Ammon's horn (tissue), 1 donor: ENCODE measurements at places on chromosomes 12 and 14.
A peak's percentile ranks its signal among the peaks of the same experiment; 100 is the strongest.

DNA sequence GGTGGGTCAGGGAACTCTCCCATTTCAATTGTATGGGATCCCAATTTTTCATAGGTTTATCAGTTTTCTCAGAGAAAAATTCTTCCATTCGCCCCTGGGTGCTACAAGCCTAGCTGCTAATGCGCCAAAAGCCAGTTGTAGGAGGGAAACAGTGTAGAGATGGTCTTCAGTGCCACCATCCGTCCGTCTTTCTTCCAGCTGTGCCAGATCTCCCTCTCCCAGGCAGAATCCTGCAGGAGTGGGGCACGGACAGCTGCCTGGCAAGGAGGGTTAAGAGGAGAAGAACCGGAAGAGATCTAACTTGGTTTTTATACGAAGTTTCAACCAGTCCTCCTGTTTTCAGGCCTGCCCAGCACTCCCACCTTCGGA lies 38.9 kb upstream of the FUT8 start:
- peak; percentile 85 for DNase-seq

DNA sequence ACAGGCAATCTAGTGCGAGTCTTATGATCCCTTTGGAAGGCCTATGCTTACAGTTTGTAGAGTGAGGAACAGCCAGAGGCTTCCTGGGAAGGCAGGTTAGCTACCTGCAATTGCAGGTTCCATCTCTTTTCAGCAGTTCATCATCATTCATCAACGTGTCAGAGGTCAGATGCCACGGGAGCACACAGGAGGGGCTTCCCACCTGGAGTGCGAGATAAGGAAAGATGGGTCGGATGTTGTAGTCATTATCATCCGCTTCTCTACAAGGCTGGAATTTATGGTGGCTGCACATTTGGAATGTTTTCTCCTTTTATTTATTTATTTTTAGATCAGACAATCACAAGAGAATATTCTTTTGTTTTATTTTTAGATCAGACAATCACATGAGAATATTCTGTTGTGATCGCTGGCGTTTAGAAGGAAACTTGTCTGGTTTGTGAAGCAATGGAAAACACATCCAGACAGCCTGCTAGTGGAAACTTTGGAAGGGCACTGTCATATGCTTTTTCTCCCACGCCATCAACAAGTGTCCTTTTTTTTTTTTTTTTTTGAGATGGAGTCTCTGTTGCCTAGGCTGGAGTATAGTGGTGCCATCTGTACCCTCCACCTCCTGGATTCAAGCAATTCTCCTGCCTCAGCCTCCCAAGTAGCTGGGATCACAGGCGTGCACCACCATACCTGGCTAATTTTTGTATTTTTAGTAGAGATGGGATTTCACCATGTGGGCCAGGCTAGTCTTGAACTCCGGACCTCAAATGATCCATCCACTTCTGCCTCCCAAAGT lies 1.9 kb upstream of the BICD1 start:
- no peak for DNase-seq

GRCh38 chr14:37597538-37597913 lies 2.1 kb downstream of the TTC6 start:
- no peak for DNase-seq

- DNase-seq, result no peak
Measured at GRCh38 chr14:38522724-38523123, 266.8 kb upstream of the CLEC14A start.

- no peak for DNase-seq
Measured at GRCh38 chr12:52120951-52121823, 41.7 kb downstream of the SMIM41 start.

DNA sequence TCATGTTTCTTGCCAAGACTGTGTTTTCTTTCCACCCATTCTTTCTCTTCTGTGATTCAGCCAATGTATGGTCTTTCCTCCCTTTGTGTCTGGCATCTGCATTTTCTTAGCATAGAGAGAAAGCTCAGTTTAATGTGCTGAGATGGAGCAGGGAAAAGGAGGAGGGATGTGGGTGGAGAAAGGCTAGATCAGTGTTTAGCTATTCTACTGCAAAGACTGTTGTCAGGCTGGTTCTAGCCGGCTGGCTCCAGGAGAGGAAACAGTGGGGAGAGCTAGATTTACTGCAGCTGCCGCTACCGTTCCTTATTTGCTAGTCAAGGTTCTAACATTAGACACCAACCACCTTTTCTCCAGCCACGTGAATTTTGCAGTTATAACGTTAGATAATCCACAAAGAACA lies 5.2 kb upstream of the RIMKLB start:
- peak; percentile 80 for DNase-seq

DNA sequence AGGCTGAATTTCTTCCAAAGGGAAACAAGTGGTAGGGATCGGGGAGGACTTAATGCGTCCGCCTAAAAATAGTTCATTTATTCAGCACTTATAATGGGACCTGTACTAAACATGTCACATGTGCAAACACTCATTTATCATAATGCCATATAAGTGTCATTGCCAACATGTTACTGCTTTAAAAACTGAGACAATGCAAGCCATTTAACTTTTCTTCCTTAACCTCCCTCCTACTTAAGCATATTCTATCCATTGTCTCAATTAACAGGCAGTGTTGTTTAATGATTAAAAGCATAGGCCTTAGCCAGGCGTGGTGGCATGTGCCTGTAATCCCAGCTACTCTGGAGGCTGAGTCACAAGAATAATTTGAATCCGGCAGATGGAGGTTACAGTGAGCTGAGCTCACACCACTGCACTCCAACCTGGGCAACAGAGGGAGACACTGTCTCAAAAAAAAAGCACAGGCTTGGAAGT lies 13.5 kb upstream of the SCFD1 start:
- no peak for DNase-seq

DNA sequence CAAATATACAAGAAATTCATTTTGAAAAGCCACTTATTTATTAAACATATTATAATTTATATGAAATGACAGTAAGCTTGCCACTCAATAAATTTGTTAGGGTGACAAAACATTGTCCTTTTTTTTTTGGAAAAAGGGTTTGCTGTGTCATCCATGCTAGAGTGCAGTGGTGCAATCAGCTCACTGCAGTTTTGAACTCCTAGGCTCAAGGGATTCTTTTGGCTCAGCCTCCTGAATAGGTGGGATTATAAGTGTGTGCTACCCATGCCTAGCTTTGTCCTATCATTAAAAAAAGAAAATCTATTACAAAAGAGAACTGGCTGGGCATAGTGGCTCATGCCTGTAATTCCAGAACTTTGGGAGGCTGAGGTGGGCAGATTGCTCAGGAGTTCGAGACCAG lies 66.8 kb downstream of the FGD6 start:
- no peak for DNase-seq

DNA sequence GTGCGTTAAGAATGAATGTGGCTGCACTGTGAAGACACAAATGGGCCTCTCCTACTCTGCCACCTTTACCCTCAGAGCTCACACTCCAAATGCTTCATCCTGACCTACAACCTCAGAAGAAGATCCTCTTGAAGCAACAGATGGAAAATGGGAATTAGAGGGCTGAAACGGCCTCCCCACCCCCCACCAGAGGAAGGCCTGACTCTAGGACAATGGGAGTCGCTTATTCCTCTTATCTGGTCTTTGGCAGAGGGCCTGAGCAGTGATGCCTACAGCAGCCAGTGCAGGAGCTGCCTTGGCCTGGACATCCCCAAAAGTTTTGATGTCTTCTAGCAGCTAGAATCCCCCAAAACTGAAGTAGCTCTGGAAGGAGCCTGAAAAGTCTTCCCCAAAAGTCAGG lies 29.2 kb downstream of the BTBD7 start:
- DNase-seq, result peak; percentile 54

DNA sequence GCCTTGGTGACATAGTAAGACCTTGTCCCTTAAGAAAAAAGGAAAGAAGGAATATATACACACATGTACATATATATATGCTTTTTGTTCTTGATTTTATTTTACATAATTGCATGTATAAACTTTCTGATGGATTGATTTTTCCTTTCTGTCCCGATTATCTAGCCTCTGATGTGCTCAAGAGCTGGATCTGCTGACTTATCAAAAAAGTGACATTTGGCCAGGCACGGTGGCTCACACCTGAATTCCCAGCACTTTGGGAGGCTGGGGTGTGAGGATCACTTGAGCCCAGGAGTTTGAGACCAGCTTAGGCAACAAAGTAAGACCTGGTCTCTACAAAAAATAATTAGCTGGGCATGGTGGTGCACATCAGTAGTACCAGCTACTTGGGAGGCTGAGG lies 12.0 kb downstream of the SNRNP35 start:
- no peak for DNase-seq

GRCh38 chr12:123027726-123028445 lies 47.4 kb downstream of the ARL6IP4 start:
- no peak for DNase-seq

DNA sequence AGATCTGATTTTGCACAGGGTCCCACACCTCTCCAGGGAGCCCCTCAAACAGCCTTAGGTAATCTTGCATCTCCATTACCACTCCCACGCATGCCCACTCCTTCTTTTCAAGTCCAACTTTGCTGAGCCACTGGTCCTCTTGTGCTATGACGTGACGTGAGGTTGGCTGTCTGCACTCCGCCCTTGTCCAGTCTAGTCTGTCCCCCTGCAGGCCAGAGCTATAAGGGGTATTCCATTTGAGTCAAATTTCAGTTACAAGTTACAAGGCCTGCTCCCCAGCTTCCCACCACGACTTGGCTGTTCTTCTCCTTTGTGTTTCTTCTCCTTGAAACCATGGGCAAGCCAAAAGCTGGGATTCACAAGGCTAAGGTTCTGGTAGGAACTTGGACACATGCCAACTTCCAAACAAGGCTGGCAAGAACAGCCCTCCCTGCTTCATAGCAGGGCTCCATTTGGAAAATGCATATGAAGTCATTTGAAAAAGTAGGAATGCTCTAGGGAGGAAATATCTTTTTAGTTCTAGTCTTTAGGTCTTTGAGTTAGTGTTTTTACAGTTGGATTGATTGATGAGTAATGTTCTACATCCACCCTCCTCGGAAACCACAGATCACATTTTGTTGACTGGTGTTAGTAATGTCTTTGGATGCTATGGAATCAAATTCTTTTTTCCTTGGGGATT lies 49.1 kb downstream of the KCNA1 start:
- DNase-seq, result no peak

DNA sequence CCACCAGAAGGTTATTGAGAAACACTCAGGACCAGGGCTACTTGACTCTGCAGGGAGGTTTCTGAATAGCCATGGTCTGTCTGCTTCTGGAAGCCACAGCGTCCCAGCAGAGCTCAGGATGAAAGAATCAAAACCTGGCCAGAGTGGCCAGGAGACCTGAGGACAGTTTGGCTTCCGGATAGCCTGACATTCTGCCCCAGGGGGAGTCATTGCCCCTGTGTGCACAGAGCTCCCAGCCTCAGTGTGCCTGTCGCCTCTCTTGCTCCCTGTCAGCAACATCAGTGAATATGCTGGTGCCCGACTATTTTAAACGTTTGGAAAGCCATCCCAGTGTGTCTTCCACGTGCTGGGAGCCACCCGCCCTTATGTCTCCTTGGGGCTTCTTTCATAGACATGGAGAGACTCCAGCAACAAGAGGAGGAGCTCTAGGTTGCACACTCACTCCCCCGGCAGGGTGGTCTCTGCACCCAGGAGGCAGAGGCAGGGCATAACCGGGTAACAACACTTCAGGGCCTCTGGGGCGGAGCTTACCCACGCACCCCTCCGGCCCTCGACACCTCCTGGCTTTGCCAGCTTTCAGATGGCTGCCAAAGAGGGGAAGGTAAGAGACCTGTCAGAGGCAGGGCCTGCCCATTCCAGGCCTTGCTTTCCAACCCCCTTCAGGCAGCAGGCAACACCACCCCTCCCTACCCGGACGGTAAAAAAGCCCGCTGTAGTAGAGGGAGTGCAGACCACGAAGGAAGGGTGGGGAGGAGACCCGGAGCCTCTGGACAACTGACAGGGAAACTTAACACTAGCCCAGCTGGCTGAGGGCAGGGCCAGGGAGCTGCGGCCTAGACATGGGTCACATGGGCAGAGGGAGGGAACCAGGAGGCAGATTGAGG lies 19.0 kb upstream of the SLC6A12 start:
- no peak for DNase-seq

DNA sequence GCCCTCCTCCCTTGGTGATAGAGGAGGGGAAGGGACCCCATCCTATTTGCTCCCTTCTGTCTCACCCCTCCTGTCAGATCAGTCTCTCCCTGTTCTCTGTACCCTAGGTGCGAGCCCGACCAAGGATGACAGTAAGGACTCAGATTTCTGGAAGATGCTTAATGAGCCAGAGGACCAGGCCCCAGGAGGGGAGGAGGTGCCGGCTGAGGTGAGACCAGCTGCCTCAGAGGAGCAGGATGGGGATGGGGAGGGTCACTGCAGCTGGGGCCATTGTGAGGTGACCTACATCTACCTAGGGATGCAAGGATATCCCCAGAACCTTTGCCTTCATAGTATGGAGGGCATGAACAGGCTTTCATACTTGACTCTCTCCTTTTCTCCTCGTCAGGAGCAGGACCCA lies 22.2 kb downstream of the AGAP2 start:
- DNase-seq, result no peak

DNA sequence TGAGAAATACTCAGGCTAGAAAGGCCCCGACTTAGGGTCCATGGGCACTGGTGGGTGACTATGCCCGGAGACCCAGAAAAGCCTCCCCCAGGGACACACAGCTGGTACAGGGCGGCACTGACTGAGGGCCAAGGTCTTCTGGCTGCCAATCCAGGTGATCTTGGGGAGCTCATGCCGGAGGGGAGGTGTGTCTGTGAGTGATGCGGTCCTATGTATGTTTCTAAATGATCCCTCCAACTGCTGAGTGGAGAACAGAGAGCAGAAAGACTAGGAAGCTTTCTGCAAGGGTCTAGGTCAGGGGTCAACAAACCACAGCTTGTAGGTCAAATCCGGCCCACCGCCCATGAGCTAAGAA lies 391 bp downstream of the SERPINA4 start:
- DNase-seq, result no peak

DNA sequence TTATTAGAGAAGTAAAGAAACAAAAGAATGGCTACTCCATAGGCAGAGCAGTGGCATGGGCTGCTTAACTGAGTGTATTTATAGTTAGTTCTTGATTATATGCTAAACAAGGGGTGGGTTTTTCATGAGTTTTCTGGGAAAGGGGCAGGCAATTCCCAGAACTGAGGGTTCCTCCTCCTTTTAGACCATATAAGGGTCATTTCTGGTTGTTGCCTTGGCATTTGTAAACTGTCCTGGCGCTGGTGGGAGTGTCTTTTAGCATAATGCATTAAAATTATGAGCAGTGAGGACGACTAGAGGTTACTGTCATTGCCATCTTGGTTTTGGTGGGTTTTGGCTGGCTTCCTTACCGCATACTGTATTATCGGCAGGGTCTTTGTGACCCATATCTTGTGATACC lies 40.1 kb downstream of the CCDC60 start:
- DNase-seq, result no peak

GRCh38 chr12:6065863-6066199 lies 58.6 kb downstream of the VWF start:
- no peak for DNase-seq

- DNase-seq, result no peak
Measured at GRCh38 chr14:75714991-75715390, 53.9 kb downstream of the TTLL5 start.

- no peak for DNase-seq
Measured at GRCh38 chr12:2614341-2614740, 180.4 kb upstream of the FKBP4 start.

DNA sequence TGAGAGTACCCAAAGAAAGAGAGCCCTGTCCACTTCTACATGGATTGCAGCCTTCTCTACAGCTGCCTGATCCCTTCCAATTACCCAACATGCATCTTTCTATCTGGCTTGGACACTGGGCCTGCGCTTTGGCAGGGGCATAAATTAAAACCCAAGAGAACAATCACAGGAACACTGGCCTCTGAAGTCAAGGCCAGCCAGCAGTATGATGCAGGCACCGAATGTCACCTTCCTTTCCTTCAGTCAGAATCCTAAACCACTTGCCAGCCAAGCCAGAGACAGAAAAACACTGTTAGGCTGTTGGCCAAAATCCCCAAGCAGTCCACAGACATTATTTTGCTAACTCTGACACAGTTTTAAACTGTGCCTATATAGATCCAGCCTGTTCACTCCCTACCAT lies 113.7 kb downstream of the DUSP6 start:
- peak; percentile 14 for DNase-seq
